ENCODE measurements at places on chromosomes 4 and X.

- DNase-seq: no peak
Observed at GRCh38 chr4:116881077-116881476, 204.3 kb downstream of the TRAM1L1 start.

DNA sequence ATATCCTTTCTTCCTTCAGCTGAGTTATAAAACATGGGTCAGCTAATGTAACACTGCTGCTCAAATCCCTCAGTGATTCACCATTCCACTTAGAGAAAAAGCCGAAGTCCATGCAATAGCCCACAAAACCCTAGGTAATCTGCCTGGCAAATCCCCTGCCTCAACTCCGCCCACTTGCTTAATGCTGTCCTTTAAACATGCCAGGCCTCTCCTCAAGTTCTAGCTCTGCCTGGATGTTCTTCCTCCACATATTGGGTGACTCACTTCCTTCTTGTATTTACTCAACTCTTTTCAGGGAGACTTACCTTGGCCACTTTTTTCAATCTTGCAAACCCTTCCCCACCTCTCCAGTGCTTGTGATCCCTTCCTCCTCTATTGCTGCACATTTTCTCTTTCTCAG lies 89.8 kb downstream of the EMCN start:
- DNase-seq: no peak

- DNase-seq: peak; percentile 50
Observed at GRCh38 chr4:92305148-92305877, 1.5 kb downstream of the GRID2 start.

GRCh38 chr4:120491481-120491880 lies 424.8 kb upstream of the MAD2L1 start:
- no peak for DNase-seq

GRCh38 chrX:69072486-69073006 lies 92.7 kb downstream of the PJA1 start:
- DNase-seq: no peak

GRCh38 chrX:22053481-22053880 lies 21.4 kb downstream of the PHEX start:
- no peak for DNase-seq

GRCh38 chrX:21946925-21947641 lies 6.6 kb downstream of the SMS start:
- DNase-seq: peak; percentile 25

- no peak for DNase-seq
Observed at GRCh38 chr4:124037236-124037635, 640.6 kb downstream of the SPRY1 start.

DNA sequence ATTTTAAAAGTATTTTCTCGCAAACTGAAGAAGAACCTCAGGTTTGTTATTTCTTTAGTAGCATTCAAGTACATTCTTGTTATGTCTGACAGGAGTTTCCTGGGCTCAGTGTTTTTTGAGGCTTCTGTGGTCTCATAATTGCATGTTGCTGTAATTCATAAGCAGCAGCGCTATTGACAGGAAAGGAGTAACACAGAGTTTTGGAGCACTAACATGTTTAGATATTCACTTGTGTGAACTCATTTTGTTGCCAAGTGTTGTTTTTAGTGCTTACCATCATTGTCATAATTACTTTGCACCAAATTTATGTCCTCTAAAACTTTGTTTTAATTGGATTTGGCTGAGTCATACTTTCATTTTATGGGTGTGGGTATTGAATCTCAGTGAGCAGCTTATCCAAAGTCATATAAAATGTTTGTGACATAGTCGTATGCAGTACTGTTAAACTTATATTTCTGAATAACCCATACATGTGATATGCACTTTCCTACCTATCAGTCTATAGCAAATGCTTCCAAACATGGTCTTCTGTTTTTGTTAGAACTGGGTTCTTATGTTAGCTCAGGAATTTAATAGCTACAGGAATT lies 358.7 kb upstream of the CTSO start:
- DNase-seq: peak; percentile 49

DNA sequence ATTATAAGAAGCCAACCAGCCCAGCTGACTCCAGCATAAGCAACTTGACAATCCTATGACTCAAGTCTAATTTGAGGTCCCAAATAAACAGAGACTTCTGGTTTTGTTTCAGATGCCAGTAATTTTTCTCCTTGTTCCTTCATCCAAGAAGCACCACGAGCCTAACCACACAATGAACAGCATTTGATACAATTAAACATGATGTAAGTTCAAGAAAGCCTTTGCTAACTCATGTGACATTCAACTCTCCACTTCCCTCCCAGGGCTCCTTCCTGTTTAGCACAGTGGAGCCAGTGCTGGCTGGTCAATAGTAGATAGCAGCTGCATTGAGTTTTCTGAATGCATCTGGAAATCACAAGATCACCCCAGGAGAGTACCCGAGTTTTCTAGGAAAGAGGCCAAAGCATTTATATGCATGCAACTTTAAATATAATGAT lies 206.3 kb downstream of the ARHGAP24 start:
- DNase-seq: peak; percentile 98

DNA sequence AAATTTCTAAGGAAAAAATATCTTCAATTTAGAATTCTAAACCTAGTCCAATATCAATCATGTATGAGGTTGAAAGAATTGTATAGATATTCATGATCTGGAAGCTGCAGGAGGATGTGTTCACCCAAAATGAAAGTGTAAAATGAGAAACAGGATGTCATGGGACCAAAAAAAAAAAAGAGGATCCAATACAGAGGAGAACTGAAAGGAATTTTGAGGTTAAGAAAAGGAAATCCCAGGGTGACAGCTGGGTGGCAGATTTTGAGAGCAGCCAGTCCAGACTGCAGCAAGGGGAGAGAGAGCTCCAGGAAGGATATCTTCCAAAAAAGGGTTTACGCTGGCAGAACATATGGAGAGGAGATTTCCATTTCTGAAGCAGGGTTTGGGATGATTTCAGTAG lies 38.9 kb downstream of the TLR10 start:
- DNase-seq: peak; percentile 74
